ENCODE measurements at places on chromosomes 16 and 17.
A peak's percentile ranks its signal among the peaks of the same experiment; 100 is the strongest.

DNA sequence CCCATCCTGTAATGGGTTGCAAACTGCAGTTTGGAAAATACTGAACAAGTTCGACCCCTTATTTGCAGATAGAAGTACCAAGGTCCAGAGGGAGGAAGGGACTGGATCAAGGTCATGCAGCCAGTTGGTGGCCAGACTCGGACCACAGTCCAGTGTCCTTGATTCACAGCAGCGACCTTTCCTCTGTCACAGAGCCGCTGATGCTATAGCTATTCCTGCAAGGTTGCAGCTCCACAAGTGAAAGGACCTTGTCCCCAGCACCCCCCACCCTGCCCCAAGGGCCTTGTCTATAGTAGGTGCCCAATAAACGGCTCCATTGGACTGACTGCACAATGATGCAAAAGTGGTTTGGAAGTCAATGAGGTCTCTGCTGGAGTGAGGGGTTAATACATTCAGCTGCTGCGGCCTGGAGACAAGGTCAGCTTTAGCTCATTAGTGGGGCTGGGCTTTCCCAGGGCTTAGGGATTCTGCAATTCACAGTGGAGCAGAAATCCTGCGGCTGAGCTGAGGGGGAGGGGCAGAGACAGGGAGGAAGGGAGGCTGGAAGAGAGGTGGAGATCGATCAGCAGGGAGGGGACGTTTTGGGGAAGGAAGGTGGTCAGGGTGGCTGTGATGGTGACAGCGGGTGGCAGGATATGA is 13.4 kb upstream of the CRHR1 start:
- DNase-seq: no peak

GRCh38 chr17:45855691-45856336 is 11.1 kb downstream of the SPPL2C start:
- no peak for DNase-seq

DNA sequence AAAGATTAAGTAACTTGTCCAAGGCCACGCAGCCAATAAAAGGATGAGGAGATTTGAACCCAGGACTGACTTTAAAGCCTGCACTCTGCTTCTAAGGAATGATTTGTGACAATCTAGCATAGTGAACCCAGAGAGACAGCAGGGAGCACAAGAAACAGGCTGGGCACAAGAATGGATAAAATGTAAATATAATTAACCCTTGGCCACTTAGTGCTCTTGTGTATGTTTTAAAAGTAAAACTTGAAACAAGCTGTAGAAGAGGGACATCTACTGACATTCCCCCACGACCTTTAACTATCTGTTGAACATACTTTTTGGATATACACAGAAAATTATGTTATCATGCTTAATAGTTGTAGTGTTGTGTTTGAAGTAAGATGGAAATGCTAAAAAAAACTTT is 141.9 kb upstream of the PMFBP1 start:
- DNase-seq: no peak

GRCh38 chr17:40818733-40819527 is 3.5 kb downstream of the KRT10 start:
- peak; percentile 83 for DNase-seq

GRCh38 chr17:70307430-70308225 is 138.3 kb downstream of the KCNJ2 start:
- peak; percentile 36 for DNase-seq

GRCh38 chr16:67672739-67673662 is 6.4 kb downstream of the C16orf86 start:
- peak; percentile 84 for DNase-seq

- no peak for DNase-seq
Measured at GRCh38 chr16:70548936-70549335, 25.3 kb downstream of the SF3B3 start.

GRCh38 chr17:80821546-80821945 is 170.1 kb upstream of the CHMP6 start:
- no peak for DNase-seq

- no peak for DNase-seq
Measured at GRCh38 chr16:4666537-4667202, 26.7 kb upstream of the NUDT16L1 start.

DNA sequence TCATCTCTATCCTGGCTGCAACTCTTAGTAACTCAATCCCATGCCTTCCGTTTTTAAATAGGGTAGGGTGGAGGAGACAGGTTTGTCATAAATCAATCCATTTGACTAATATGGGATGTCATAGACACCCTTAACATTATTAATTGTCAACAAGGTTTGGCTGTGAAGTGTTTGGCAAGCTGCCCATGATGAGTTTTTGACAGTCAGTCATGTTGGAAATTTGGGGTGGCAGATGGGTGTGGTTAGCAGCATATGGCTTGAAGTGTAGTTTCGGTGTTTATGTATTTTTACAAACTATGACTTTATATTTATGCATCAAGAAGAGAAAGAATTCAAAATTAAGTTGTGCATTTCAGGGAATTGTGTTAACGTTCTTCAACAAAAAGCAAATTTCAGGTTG is 221.8 kb upstream of the CDH5 start:
- DNase-seq: no peak

DNA sequence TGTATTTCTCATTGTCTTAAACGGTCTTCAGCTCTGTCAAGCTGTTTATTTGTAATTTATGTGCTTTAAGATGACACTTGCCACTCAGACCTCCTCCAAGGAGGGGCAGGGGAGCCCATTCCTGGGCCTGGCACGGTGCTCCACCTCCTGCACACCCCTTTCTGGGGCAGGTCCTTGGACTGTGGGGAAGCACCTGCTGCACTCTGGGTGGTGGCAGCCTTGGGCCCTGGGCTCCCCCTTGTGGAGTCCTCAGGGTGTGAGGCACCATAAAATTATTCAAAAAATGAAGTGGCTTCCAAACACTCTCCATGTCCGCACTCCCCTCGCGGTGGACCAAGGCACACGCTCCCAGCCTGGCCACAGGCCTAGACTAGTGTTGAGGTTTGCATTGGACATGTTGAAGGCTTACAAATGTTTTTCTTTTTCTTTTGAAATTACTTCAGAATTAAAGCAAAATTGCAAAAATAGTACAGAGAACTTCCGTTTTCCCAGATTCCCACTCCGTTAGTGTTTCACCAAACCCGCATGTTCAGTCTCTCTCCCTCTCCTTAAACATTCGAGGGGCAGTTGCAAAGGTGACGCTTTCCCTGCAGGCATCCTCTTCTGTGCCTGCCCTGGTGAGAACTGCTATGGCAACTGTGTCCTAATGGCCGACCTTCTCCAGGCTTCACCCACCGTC is 32.4 kb downstream of the FOXK2 start:
- DNase-seq: peak; percentile 79

- no peak for DNase-seq
Measured at GRCh38 chr16:53094013-53094630, 39.3 kb downstream of the CHD9 start.

DNA sequence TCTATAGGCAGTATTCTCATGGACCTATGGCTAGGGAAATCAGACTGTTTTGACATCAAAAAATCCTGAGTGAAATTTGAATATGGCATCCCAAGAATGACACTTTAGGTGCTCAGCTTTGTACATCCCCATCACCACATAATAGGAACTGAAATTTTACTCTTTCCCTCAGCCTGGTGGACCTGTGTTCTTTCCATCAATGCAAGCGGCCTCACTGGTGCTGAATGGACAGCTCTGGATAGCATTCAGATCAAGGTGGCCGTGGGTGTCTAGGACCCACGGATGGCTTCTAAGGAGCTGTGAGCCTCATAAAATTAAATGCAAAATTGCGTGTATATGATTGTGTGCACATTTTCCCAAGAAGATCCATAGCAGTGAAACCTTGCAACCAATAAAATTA is 152.6 kb downstream of the MAP2K6 start:
- no peak for DNase-seq

GRCh38 chr17:19332371-19333131 is 30.0 kb downstream of the B9D1 start:
- DNase-seq: no peak

DNA sequence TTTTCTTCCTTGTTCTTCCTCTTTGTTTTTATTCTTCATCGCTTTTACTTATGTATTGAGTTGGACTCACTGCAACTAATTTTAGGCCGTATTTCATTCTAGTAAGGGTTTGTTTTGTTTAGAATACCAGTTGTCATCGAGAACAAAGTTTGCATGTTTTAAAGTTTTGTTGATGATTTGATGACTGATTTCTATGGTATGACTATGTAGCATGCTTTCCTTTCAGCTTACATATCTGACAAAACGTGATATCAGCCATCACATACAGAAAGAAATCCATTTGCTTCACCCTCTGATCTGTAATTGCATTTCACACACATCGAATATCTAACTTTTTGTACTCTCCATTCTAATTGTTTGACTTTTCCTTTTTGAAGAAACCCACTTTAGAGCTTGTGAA is 4.0 kb downstream of the PRKCA start:
- peak; percentile 79 for DNase-seq

- no peak for DNase-seq
Measured at GRCh38 chr16:30820952-30821421, 34.0 kb upstream of the ZNF629 start.

GRCh38 chr17:29667969-29668368 is 45.3 kb upstream of the CORO6 start:
- no peak for DNase-seq

GRCh38 chr17:57132663-57133062 is 47.6 kb downstream of the AKAP1 start:
- no peak for DNase-seq

DNA sequence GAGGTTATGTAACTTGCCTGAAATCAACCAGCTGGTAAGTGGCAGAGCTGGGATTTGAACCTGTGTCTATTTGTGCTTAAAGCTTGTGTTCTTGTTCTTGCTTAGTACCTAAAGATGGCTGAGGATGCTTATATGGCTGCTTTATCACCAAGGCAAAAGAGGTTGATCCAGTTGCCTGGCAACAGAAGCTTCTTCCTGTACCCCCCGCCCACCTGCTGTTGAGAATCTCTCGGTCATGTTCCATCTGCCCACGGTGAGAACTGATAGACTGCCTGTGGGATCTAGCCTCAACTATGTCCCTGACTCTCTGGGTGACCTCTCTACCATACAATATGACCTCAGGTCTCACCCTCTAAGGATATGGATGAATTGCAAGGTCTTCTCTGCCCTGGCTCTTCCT is 60.7 kb downstream of the ABCC6 start:
- DNase-seq: no peak

GRCh38 chr17:66427134-66427533 is 124.7 kb downstream of the PRKCA start:
- no peak for DNase-seq

DNA sequence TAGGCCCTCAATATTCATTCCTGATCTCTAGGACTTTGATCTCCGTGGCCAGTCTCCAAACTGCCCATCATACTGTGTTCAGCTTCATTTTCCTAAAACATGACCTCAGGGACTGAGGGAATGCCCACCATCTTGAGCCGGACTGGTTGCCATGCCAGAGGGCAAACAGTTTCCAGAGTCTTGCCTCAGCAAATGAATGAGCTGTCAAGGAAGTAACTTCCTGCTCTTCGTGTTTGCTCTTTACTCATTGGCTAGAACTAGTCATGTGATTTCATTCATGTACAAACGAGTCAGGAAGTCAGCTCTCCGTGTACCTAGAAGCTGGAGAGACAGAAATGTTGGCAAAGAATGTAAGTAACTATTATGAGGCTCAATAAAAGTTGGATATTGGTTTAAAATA is 50.2 kb downstream of the ANKFN1 start:
- peak; percentile 22 for DNase-seq

DNA sequence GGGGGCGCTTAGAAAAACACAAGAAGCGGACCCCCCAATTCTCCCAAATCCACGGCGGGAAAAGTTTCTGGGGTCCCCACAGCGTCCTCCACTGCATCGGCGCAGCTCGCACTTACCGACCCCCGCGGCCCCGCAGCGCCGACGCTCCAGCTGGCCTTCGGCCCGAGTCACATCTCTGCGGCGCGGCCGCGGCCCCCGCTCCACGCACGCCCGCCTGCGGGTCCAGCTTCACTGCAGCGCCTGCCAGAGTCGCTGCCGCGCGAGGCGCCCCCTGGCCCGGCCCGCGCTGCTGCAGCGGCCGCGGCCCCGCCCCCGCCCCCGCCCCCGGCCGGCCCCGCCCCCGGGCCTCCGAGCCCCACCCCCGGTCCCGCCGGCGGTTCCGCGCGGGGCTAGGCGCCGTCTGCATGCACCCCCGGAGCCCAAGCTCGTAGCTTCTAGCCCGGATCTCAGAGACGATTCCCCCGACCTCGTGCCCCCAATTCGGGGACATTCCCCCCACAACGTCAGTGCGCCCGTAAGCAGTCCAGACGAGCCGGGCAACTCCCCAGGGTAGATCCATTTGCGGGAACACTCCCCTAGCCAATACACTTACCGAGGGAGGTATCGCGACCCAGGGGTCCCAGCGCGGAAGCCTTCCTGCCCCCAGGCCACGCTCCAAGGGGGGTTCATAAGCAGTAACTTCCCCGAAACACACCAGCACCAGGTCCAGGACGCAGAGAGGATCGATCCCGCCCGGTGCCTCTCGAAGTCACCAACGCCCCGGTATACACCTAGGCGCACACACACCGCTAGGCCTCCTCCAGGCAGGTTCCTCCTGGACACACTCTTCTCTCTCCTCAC is at the start of gene GPRC5B:
GPRC5B (minus strand) TSS at position 238 of the 840 bp plus-strand sequence. CDS start 12,003 bp downstream, outside the sequence.
- no peak for DNase-seq

DNA sequence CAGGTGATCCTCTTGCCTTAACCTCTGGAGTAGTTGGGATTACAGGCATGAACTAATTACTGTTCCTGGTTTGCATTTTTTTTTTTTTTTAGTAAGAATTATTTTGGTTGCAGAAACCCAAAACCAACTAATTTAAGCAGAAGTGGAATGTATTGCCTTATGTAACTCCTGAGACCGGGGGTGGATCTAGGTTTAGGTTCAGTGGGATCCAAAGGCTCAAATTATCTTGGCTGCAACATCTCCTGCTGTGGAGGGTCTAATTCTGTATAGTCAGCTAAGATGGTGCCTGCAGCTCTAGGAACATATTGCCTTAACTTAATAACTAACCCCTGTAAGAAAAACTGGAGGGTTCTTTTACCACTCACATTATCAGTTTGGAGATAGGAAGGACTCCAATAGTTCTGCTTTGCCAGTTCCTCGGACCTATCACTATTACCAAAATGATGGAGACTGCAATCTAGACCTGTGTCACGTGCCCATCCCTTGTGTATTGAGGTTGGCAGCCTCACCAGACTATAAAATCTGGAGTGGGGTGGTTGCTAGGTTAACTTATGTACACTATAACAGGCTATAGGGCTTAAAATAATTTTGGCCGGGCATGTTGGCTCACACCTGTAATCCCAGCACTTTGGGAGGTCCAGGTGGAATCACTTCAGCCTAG is 8.5 kb downstream of the SNTB2 start:
- DNase-seq: no peak

Data from cardiac fibroblast (primary cell).